ENCODE measurements at places on chromosomes 6 and 20.

- DNase-seq, result no peak
Measured at GRCh38 chr20:41889844-41890224, 271.7 kb upstream of the CHD6 start.

- peak; percentile 31 for DNase-seq
Measured at GRCh38 chr20:38454556-38455473, 17.8 kb upstream of the RALGAPB start.

DNA sequence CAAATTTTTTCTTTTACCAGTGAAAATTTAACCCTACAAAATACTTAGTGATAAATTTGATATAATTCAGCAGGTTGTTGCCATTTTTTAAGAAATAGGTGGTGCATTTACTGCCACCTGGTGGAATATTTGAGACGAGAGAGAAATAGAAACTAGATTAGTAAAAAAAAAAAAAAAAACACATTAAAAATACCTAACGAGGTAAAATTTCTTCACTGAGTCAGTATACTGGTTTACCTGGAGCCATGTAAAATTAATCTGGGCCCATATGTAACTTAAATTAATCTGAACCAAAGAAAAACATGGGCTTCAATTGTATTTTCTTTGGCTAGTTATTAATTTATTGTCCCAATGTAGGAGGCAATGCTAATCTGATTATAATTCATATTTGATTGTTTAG is 520.8 kb downstream of the EPM2A start:
- peak; percentile 66 for DNase-seq

DNA sequence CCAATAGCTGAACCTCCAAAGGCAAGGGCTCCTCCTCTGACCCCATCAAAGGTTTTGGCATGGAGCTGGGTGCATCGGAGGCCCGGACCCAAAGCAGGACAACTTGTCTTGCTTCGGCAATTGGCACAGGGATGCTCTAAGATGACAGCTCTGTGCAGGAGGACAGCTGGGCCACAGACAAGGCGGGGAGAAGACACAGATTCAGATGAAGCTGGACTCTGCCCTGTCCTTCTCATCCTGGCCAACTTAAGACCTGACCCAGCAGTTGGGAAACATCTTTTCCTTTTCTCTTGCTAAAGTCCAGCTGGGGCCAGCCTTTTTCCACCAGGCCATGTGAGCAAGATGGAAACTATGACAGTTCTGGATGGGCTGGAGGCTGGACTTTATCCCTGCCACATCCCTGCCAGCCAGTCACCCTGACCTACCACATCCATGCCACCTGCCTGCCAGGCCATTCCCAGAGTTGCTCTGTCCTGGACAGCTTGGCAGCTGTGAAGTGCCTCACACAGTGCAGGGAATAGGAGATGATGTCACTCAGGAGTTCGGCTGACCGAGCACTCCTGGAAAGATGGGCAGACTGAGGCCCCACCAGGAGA is 12.7 kb upstream of the PSMF1 start:
- no peak for DNase-seq

- DNase-seq, result peak; percentile 13
Measured at GRCh38 chr20:37758332-37758731, 64.5 kb downstream of the CTNNBL1 start.

DNA sequence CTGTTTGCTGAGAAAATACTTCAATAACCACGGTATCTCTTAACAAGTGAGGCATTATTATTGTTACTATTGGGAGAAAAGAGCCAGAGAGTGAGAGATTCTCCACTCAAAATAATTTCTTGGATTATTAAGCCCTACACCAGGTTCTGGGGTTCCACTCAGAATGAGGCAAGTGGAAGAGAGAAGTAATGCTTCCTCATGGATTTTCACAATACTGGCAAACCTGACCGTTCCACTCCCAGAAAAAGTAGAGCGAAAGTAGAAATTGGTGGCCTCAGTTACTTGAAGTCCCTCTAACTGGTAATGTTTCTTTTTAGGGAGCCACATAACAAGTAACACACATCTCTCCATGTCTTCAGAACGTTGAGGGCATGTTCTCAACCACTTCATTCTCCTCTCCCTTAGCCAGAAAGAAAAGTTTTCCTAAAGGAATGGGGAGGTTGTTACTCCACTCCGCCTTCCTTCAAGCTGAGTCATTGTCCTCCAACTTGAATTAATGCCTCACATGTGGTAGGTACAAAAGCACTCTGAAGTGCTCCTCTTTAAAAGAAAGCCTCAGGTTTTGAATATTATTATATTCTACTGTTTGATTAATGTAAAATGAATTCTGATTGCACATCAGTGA is 1.9 kb downstream of the BAG2 start:
- DNase-seq, result peak; percentile 88

- no peak for DNase-seq
Measured at GRCh38 chr6:22059126-22059525, 237.7 kb downstream of the PRL start.

DNA sequence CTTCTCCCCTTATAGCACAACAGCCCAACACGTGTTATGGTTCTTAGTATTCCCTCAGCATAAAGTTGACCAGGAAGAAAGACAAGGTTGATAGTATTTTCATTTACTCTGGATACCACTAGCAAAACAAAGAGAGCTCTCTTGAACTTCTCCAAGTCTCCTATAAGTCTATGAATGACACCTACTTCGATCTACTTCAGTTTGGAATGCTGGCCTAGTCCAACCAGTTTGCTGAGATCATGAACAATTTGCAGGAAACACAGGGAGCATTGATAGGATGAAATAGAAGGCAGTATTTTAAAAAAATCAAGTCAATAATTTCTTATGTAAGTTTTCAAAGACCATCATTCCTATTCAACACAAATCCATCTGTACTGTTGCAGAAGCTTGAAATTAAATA is 93.6 kb downstream of the GJA10 start:
- no peak for DNase-seq

GRCh38 chr6:82129797-82130196 is 117.7 kb downstream of the IBTK start:
- DNase-seq, result no peak

- no peak for DNase-seq
Measured at GRCh38 chr6:121356575-121356974, 22.3 kb upstream of the TBC1D32 start.

DNA sequence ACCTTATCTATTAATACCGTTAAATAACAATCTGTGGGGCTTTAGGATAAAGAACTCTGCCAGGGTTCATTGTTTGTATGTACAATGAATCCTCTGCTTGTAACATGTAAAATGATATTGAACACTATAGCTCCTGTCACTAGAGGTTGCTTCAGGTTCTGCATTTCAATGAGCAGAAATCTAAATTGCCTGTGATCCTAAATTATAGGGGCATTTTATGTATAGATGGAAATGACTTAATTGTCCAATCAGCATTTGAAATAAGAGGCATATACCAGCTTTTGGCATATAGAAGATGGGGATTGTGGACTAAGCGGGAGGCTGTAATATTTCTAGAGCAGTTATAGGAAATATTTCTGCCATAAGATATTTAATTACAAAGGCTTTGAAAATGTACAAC is 2.0 kb downstream of the NCOA3 start:
- peak; percentile 22 for DNase-seq

DNA sequence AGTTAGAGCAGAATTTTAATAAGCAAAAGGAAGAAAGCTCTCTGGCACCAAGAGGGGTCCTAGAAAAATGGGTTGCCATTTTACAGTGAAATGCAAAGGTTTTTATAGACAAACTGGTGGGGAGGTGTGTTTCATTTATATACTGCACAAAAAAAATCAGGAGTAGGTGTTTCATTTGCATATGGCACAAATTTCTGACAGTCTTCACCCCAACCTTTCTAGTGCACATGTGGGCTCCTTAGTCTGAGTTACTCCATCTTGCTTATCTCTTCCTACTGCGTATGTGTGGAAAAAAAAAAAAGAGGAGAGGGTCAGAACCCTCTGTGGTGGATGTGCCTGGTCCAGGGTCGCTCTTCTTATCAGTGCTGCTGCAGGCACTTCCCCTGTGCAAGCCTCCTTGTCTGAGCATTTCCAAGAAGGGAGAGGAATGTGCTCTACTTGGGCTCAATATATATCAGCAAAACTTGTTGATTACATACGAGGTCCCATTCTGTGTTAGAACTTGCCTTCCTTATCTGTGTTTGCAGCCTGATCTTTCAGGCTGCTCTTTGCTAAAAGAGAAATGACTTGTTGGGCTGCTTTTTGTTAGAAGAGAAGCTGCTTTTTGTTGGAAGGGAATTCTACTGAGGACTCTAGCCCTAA is 59.0 kb upstream of the MRAP2 start:
- no peak for DNase-seq

DNA sequence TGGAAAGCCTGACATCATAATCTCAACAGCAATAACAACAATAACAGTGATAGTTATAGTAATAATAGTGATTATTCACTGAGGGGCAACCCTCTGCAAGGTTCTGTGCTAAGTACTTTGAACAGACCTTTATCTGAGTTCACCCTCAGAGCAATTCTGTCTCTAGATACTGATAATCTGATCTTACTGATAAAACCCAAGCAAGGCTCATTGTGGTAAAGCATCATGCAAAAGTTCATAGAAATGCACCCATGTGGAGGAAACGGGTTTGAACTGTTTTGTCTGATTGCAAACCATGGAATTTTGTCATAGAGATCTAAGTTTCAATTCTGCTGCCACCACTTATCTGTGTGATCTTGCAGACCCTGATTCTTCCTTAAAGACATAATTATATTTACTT is 1.3 kb upstream of the KIAA0408 start:
- DNase-seq, result no peak

DNA sequence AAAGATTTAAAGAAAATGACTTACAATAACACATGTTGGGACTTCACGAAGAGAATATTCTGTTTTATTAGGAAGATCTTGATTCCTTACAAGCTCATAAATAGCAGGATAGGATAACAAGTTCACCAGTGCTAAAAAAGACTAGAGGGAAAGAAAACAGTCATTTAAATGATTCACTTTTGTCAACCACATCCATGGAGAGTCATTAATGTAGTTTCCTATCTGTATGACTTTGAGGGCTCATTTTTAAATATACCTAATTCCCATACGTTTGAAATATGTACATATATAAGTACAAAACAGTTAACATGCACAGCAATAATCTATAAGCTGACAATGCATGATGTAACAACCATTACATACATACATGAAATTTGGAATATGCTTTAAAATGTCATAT is 111.1 kb downstream of the TBC1D32 start:
- DNase-seq, result peak; percentile 11

GRCh38 chr6:44276667-44277640 is 6.7 kb downstream of the TMEM151B start:
- no peak for DNase-seq

DNA sequence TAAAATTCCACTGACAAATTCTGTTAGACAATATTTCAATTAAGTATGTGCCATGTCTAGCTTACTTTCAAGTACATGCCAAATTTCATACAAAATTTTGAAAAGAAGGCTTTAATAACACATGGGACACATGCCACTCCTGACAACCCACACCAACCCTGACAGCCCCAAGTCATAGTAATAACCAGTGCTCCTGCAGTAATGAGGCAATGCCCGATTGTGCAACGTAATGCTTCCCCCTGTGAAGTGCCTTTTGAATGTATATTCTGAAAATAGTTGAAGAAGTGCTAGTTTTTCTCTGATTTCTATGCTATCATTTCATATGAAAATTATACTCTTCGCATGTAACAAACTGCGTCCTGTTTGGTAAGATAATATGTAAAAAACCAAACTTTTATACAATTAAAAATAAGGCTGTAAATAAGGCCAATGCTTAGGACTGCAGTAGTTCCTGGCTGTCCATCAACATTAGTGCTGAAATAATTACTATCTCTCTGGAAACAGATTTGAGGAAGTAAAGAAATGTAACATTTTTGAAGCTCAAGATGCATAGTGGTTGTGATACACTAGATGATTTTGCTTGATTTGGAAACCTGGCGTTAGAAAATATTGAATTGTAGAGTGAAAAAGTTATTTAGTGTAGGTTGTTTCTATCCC is 125.8 kb upstream of the BCLAF1 start:
- no peak for DNase-seq

DNA sequence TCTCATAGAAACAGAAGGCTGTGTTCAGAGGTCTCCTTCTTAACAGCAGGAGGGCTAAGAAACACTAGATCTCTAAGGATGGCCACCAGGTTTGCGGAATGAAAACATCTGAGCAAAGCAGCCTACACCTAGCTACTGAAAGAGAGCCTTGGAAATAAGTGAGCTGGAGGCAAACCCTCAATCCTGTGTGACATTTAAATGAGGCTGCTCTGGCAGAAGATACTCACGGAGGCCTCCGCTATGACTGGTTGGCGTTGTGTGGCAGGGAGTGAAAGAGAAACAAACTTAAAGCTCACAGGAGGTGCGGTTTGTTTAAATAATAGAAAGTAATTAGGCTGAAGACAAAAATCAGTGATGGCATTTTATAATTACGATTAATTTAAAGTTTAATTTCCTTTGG is 162.0 kb upstream of the RNF217 start:
- no peak for DNase-seq

DNA sequence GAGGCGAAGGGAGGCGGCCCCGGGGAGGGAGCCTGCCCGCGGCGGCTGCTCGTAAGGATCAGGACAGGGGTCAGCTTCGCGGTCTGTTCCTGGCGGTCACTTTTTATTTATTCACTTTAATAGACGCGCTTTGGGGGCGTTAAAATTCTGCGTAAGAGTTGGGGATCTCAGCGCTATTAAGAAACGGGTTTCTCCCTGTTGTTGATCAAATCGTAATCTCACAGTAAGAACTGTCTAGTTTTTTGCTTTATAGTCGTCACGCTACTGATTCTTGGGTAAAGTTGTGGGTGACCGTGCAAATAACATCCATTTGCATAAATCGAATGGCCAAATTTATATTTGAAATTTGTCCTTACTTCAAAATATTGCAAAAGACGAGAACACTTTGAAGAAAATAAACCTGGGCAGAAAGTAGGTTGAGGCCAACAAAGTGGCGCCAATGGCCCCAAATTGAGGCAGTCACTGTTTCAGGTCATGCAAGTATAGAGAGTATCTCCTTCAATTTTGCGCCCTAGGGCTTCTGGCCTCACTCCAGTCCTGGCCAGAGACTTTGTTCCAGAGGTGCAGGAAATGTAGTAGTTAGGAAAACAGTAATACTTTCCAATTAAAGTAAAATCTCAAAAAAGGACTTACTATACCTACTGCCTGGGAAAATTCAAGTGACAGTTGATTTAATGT is 963 bp upstream of the RMND1 start:
- peak; percentile 64 for DNase-seq

DNA sequence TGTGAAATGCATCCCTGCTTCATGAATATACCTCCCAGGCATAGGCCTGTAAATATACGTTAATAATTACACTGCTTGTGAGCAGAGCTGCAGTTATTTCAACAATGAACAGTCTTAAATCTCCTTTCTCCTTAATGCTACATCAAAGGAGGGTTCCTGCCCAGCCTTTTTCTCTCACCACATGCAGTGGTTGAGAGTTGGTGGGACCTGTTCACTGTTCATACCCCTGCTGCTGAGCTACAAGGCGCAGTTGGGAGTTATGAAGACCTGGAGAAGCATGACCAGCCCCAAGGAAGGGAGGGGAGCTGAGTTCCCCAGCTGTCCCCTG is 111.9 kb upstream of the FOXQ1 start:
- DNase-seq, result no peak

- DNase-seq, result no peak
Measured at GRCh38 chr6:56087421-56087820, 160.0 kb downstream of the COL21A1 start.

GRCh38 chr6:14194976-14195375 is 77.4 kb downstream of the CD83 start:
- DNase-seq, result no peak

- DNase-seq, result no peak
Measured at GRCh38 chr20:14963262-14963663, 625.9 kb upstream of the FLRT3 start.

Data from ELR (cell line).